ENCODE measurements at places on chromosomes 5 and 9.

- no peak for DNase-seq
These were observed 471.4 kb downstream of the MAN2A1 start for GRCh38 chr5:110161162-110161561.

- DNase-seq, result no peak
These were observed 75.4 kb downstream of the CFAP77 start for GRCh38 chr9:132485393-132485792.

DNA sequence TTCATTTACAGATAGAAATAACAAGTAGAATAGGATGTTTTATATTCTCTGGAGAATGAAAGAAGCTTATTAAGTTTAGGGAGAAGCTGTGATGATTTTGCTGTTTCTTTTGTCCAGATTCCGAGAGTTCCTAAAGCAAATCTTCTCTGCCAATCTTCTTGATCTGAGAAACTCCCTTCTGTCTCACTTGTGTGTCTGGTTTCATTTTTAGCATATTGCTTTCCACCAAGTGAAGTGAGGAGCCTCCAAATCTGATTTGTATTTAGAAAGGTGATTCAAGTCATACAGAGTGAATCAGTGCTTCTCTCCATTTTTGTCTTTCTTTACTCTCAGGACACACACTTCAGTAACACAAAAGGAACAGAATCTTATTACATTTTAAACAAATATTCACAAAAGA, 48.4 kb downstream of the STX17 start:
- DNase-seq, result no peak

DNA sequence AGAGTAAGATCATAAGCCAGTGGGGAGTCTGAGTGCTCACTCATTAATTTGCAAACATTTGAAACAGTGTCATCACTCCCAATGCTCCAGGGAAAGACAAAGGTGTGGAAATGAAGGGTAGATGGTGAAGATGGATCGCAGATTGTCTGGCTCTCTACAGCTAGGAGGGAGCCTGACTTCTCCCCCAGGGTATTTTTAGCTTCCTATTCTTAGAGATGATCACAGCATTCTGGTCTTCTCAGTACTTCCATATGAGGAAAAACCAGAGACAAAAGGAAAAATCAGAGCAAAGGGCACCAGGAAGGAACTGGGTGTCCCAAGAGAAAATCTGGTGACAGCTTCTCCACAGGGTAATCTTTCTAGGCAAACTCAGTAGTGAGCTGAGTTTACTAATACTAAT, 401.9 kb upstream of the GRIA1 start:
- no peak for DNase-seq

- DNase-seq, result no peak
These were observed 209.7 kb upstream of the TUT7 start for GRCh38 chr9:86563936-86564335.

GRCh38 chr9:89185980-89186379, 7.4 kb upstream of the SHC3 start:
- DNase-seq, result no peak

DNA sequence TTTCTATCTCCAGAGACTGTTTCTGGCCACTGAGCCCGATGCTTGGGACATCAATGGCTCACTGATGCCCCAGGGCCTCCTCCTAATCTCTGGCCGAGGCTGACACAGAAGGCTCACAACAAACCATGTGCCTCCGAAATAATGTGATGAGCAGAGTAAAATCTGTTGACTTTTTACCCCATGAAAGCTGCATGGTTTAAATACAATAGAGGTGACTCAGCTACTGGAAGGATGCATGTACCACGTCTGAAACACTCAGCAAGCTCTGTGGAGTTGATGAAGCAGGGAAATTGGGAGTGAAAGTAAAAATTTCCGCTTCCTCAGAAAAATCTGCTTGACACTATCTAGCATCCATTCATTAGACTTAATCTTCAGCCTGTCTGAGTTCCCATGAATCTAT, 111.1 kb upstream of the EQTN start:
- no peak for DNase-seq
